ENCODE measurements at places on chromosomes 1 and 21.

DNA sequence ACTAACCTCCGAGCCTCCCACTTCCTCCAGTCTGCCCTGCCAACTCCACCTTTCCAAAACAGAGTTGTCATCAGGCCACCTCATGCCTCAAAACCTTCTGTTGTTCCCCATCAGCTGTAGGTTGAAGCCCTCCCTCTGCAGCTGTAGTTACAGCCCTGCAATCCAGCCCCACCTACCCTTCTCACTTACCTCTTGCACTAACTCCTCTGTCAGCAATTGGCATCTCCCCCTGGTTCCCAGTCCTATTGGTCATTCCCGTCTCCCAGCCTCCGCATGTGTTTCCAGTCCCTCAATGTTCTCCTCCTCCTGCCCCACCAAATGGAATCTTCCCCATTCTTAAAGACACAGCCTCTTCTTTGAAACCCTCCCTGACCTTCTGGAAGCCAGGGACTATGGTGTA lies 100.1 kb upstream of the GCLM start:
- DNase-seq: no peak

DNA sequence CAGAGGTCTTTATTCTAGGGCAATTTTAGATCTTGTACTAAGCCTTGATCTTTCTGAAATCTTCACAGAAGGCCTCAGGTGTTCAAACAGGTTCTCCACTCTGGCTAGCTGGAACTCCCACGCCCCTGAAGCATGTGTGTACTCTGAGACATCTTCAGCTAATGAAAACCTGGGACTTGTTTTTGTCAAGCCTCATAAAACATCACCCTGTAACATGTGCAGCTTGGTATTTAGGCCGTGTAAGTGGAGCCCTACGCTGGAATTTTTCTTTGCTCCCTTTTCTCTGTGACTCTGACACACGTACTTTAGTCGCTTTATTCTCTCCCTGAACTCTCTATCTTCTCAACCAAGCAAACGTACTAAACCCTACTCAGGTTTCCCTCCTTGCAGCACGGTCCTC lies 701.9 kb upstream of the ZP4 start:
- DNase-seq: no peak

- no peak for DNase-seq
Observed at GRCh38 chr1:84750110-84750730, 60.0 kb upstream of the SSX2IP start.

DNA sequence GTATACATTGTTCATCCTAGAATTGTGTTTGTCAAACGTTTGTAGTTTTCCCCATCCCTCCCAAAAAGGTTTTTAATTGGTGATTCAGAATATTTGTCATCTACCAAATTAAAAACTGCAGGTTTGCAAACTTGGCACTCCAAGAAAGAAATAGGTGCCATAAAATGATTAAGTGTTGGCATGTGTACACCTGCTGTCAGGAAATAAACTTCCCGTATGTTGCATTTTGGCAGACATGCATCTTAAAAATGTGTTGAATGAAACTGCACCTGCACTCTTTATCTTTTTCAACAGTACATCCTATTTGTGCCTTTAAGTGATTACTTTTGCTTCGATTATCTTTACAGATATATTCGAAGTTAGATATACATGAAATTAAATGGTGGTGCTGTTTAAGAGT lies 7.3 kb downstream of the B3GALT2 start:
- DNase-seq: no peak

DNA sequence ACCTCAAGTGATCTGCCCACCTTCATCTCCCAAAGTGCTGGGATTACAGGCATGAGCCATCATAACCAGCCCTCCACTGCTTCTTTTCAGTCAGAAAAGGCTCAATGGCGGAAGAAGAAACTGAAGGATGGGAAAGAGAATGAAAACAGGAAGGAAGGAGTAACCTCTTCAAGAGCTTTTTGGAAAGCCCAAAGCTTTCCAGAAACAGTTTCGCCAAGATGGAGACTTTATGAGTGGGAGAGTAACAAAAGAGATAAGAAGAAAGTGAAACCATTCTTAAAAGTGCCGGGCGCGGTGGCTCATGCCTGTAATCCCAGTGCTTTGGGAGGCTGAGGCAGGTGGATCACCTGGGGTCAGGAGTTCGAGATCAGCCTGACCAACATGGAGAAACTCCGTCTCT lies 62.7 kb upstream of the NBL1 start:
- DNase-seq: no peak

GRCh38 chr1:177863796-177864195 lies 106.1 kb downstream of the SEC16B start:
- DNase-seq: no peak

- no peak for DNase-seq
Observed at GRCh38 chr1:15622712-15623373, 5.6 kb downstream of the DDI2 start.

GRCh38 chr21:15741510-15741909 lies 11.7 kb downstream of the USP25 start:
- no peak for DNase-seq

GRCh38 chr1:94539496-94539895 lies 2.1 kb downstream of the F3 start:
- no peak for DNase-seq

DNA sequence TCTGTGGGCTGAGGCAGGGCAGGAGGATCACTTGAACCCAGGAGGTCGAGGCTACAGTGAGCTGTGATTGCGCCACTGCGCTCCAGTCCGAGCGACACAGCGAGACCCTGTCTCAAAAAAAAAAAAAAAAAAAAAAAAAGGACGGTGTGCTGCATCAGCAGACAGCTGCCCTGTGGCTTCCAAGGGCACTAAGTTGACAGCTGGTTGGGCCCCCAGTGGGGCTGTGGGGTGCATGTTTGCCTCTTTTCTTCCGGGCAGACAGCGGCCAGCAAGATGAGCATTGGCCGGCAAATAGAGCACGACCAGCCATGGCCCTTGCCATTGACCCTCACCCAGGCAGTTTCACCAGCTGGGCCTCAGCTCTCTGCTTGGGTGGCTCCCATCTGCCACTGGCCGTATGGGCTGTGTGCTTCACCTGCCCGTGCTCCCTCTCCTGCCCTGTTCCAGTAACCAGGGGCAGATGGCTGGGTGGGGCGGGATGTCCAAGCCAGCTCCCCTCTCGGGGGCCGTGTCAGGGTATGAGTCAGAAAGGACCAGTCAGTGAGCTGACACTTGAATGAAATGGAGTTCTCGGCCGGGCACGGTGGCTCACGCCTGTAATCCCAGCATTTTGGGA lies 12.3 kb upstream of the SLC25A34 start:
- no peak for DNase-seq

GRCh38 chr1:85467929-85468540 lies 3.1 kb upstream of the DDAH1 start:
- no peak for DNase-seq

Data from GDM1 (cell line).